ENCODE measurements at places on chromosomes 3 and 15.
A peak's percentile ranks its signal among the peaks of the same experiment; 100 is the strongest.

GRCh38 chr3:16058521-16058920 is 116.0 kb upstream of the GALNT15 start:
- no peak for DNase-seq

- DNase-seq: peak; percentile 25
Observed at GRCh38 chr3:124158168-124158881, 166.4 kb upstream of the ROPN1 start.

- peak; percentile 88 for DNase-seq
Observed at GRCh38 chr3:62605413-62606068, 232.2 kb upstream of the FEZF2 start.

- no peak for DNase-seq
Observed at GRCh38 chr15:29522373-29523276, 253.0 kb upstream of the NSMCE3 start.

DNA sequence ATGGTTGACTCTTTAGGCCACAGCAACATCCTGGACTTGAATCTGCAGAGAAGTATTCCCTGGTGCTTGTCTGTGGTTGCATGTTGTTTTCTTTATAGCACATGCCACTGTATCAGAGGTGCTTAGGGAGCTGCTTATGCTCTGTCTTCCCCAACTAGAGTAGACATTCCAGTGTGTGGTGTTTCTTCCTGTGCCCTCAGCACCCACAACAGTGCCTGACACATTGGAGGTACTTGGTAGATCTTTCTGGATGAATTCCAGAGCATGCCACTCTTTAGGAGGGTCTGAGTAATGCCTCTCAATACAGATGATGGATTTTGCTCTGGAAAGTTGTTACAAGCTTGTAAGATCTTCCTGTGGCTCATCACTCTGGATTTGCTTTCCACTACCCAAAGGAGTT is 117.6 kb downstream of the CHDH start:
- no peak for DNase-seq

DNA sequence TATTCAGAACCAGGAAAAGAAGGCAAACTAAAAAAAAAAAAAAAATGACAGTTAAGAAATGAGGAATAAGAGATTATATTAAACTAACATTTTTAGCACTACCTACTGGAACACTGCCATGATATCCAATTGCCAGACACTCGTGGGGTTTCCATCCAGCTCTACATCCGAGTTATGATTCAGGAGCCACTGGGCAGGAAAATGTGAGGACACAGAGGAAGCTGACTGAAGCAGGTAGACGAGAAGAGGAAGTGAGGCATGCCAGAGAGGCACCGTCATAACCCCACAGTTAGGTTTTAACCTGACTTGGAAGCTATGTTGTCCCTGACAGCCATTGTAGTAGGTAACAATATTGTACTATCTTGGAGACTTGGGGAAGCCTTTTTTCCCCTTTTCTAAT is 495.0 kb downstream of the NLGN1 start:
- no peak for DNase-seq

GRCh38 chr3:56667973-56668579 is 15.0 kb downstream of the TASOR start:
- DNase-seq: no peak

- DNase-seq: no peak
Observed at GRCh38 chr15:40379374-40379773, 3.1 kb upstream of the KNSTRN start.
